Type B pancreatic cell (in vitro differentiated cells): ENCODE measurements at places on chromosomes 6 and 20.

- no peaks in the 10 kb centered on the region for H3K27me3 ChIP-seq
- H3K4me3 ChIP-seq: no peak overlapping the region
- H3K4me1 ChIP-seq: peaks cover 35% of the 10 kb centered on the region
- DNase-seq: no peak
- H3K27ac ChIP-seq: no peak overlapping the region
These were observed 58.0 kb downstream of the FOXO3 start for GRCh38 chr6:108618623-108619152.

DNA sequence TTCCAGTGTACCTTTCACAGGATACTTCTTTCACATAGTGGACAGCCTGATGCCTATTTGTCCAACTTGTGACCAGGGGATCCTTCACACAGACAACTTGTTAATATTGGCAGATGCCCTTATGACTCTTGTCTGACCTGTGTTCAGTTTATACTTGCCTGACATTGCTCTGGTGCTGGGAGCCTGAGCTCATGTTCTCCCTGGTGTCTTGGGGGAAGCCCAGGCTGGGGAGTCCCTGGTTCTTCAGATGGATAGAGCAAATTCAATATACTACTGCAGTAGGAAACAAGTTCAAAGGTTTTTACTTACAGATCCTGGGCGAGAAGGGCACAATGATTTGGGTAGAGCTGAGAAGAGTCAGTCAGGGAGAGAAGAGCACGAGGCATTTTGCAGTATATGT, 76.1 kb downstream of the NKAIN2 start:
- H3K27ac ChIP-seq: no peak overlapping the region
- no peak overlapping the region for H3K4me3 ChIP-seq
- H3K36me3 ChIP-seq: no peaks in the 10 kb centered on the region
- H3K27me3 ChIP-seq: peaks cover 4% of the 10 kb centered on the region

- peaks cover 12% of the 10 kb centered on the region for H3K4me1 ChIP-seq
- no peak overlapping the region for H3K27ac ChIP-seq
- no peaks in the 10 kb centered on the region for H3K27me3 ChIP-seq
- H3K36me3 ChIP-seq: peaks cover 6% of the 10 kb centered on the region
These were observed 101.5 kb downstream of the PDSS2 start for GRCh38 chr6:107357842-107358241.

DNA sequence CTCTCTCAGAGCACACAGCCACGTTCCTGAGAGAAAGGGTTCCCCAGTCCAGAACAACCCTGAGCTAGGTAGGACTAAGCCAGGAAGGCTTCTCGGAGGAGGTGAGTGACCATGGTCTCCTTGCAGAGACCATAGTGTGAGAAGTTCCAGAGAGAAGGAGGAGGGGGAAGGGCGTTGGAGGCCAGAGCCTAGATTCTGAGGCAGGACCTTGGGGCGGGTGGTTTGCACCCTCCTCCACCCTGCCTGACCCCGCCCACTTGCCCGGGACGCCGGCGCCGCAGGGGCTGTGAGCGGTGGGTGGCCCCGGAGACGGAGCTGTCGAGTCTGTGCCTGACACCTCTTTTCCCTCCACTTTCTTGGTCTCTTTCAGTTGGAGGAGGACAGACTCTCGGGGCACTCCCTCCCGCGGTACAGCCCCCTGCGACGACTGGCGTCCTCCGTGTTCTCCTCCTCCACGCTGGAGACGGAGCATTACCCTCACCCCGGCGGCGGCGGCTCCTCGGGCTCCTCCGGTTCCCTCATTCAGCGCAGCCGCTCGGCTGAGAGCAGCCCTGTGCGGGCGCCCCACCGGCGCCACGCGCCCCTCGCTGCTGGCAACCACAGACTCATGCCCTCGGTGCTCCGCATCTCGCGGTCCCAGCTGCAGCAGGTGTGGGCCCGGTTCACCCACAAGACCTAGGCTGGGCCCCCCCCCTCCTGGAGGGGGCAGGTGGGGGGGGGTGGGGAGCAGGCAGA, 26.2 kb downstream of the TTBK1 start:
- no peaks in the 10 kb centered on the region for H3K36me3 ChIP-seq
- H3K4me3 ChIP-seq: peak overlapping the region; percentile 44
- H3K4me1 ChIP-seq: peaks cover 38% of the 10 kb centered on the region
- H3K27ac ChIP-seq: no peak overlapping the region
- H3K27me3 ChIP-seq: peaks cover 44% of the 10 kb centered on the region

- H3K36me3 ChIP-seq: peaks cover 60% of the 10 kb centered on the region
- H3K4me3 ChIP-seq: no peak overlapping the region
- H3K27me3 ChIP-seq: no peaks in the 10 kb centered on the region
These were observed 124.8 kb downstream of the HIVEP1 start for GRCh38 chr6:12136905-12137304.

DNA sequence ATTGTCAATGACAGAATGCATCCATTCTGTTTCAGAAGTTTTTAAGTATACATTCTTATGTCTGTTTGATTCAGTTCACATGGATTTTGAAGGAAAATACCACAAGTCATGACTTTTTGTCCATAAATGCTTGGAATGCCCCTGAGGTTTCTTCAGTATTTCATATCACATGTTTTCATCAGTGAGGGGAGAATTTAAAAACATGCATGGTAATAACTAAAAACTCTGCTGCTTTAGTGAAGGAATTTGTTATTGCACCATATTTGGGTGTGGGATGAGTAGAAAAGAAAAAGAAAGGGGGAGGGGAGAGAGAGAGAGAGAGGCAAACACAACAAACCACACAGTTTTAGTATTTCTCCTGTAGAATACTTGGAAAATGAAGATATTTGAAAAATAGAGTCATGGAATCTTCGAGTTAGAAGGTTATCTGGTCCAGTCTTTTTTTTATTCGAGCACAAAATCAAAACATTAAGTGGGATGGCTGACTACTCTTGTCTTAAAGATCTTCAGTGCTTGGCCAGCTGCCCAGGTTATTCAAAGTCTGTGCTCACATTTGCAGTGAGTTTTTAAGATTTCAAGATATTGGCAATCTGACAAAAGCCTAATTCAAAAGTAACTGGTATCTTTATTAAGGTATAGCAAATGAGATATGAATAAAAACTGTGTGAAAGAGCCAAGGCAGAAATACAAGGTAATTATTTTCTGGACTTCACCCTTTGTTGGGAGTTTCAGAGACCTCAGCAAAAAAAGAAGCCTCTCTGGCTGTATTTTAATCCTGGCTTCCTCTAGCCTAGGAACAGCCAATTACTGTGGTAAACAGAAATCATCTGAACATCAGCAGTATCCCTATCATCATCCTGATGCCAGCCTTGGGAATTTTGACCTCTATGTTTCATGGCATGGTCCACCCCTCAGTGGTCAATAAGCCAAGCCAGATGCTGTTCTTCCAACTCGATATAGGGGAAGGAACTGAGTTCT, 687.9 kb upstream of the CITED2 start:
- H3K27ac ChIP-seq: peak overlapping the region; percentile 77
- H3K4me1 ChIP-seq: peaks cover 22% of the 10 kb centered on the region
- no peak for DNase-seq
- peak overlapping the region; percentile 21 for H3K4me3 ChIP-seq

DNA sequence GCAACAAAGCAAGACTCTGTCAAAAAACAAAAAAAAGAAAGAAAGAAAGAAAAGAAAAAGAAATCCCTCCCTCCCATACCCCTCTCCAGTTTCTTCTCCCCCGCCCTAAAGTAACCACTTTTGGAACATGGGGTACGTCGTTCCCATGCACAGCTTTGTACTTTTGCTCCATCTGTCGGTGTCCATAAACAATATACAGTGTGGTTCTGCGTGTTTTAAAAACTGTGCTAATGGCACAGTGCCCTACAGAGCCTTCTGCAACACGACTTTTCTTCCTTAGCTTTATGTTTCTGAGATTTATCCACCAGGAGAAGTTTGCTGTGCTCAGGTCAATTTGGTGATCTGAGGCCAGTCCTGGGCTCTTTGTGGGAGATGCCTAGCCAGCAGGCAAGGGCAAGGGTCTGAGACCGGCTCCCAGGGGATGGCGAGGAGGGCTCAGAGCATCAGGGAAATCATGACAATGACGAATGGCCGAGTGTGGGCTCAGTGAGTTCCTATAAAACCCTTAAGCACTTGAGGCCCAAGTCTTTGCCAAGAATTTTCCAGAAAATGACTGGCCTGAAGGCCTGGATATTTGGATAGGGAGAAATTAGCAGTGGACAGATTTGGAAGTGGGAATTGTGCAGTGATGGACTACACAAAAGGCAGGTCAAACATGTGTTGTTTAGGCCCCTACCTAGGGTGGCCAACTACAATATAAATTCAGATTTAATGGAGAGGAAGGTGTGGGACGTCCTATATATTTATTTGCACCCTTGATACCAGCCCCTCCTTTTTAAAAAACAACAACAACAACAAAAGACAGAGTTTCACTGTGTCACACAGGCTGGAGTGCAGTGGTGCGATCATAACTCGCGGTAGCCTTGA, 1.9 kb upstream of the BCAS4 start:
- peak overlapping the region; percentile 79 for H3K27ac ChIP-seq
- no peaks in the 10 kb centered on the region for H3K27me3 ChIP-seq
- H3K4me1 ChIP-seq: peaks cover 24% of the 10 kb centered on the region
- DNase-seq: no peak

GRCh38 chr20:58891718-58892140, 39.2 kb downstream of the GNAS start:
- peaks cover 22% of the 10 kb centered on the region for H3K36me3 ChIP-seq
- peak overlapping the region; percentile 94 for H3K27ac ChIP-seq
- H3K27me3 ChIP-seq: no peaks in the 10 kb centered on the region
- H3K4me1 ChIP-seq: peaks cover 43% of the 10 kb centered on the region
- no peak for DNase-seq

- peaks cover 19% of the 10 kb centered on the region for H3K4me1 ChIP-seq
- no peaks in the 10 kb centered on the region for H3K27me3 ChIP-seq
- H3K4me3 ChIP-seq: no peak overlapping the region
- no peak overlapping the region for H3K27ac ChIP-seq
These were observed 41.1 kb downstream of the TFAP2A start for GRCh38 chr6:10373642-10374359.

- no peak for DNase-seq
- H3K4me1 ChIP-seq: peaks cover 25% of the 10 kb centered on the region
- H3K27me3 ChIP-seq: no peaks in the 10 kb centered on the region
- H3K27ac ChIP-seq: no peak overlapping the region
- no peaks in the 10 kb centered on the region for H3K36me3 ChIP-seq
These were observed 15.0 kb downstream of the FKBP5 start for GRCh38 chr6:35673755-35674154.

DNA sequence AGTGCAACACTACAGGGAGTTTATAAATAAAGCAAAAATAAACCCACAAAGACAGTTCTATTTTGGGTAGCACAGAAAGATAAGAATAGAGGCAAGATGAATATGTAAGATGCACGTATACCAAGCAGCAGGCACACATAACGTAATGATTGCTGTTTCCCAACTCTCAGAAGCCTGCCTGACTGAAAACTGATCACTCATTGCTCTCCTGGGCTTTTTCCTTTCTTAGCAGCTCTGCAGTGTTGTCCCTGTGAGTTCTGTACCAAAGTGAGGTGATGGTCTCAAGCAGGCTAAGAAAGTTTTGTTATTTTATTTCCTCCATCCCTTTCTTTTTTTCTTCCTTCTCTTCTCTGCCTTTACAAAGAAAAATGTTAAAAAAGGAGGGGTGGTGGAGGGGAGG, 522.0 kb upstream of the MAN1A1 start:
- H3K4me1 ChIP-seq: no peaks in the 10 kb centered on the region
- H3K27me3 ChIP-seq: no peaks in the 10 kb centered on the region
- H3K27ac ChIP-seq: no peak overlapping the region
- no peak overlapping the region for H3K4me3 ChIP-seq
- no peaks in the 10 kb centered on the region for H3K36me3 ChIP-seq

DNA sequence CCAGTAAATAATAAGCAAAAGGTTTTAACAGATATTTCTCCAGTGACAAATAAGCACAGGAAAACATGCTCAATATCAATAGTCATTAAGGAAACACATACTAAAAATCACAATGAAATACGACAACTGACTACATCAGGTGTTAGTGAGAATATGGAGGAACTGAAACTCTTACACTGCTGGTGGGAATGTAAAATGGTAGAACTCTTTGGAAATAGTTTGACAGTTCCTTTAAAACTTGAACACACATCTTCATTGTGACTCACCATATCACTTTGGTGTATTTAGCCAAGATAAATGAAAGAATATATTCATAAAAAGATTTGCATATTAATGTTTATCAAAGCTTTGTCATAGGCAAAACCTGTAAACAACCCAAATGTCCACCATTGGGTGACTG, 11.3 kb upstream of the MAP3K5 start:
- DNase-seq: no peak
- no peak overlapping the region for H3K27ac ChIP-seq
- H3K4me1 ChIP-seq: no peaks in the 10 kb centered on the region
- no peaks in the 10 kb centered on the region for H3K36me3 ChIP-seq
- H3K4me3 ChIP-seq: no peak overlapping the region
- H3K27me3 ChIP-seq: no peaks in the 10 kb centered on the region

- H3K27me3 ChIP-seq: no peaks in the 10 kb centered on the region
- peaks cover 5% of the 10 kb centered on the region for H3K4me1 ChIP-seq
These were observed 14.0 kb downstream of the ZC2HC1B start for GRCh38 chr6:143878272-143878760.

DNA sequence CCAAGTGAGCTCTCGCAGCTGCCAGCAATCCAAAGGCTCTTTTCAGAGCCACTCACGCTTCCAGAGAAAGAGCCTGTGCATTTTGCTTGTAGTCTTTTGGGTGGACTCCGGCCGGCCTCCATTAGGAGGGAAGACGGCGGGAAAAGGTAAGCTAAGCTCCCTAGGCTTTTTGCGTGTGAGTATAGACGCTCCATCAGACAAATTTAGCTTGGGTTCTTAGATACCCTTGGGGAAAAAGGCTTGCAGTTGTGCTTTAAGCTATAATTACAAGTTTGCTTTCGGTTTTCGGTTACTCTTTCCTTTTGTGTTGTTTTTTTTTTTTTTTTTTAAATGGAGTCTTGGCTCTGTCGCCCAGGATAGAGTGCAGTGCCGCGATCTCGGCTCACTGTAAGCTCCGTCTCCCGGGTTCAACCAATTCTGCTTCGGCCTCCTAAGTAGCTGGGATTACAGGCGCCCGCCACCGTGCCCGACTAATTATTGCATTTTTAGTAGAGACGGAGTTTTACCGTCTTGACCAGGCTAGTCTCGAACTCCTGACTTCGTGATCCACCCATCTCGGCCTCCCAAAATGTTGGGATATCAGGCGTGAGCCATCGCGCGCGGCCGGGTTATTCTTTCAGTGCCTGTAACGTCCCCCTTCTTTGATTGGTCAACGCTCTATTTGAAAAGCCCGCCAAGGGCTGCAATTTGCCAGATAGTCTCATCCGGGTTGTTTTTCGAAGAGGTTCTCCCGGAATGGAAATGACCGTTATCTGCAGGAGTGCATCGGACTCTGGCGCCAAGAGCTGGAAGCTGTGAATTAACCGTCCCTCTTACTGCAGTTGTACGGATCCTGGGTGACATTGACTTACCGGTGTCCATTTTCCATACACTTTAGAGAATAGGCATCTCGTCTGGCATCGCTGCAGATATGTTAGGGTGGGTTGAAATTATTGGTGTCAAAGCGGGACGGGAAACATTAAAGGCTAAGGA, 18.1 kb downstream of the OR2B2 start:
- no peaks in the 10 kb centered on the region for H3K27me3 ChIP-seq
- H3K27ac ChIP-seq: no peak overlapping the region
- H3K4me1 ChIP-seq: peaks cover 28% of the 10 kb centered on the region
- H3K36me3 ChIP-seq: no peaks in the 10 kb centered on the region

DNA sequence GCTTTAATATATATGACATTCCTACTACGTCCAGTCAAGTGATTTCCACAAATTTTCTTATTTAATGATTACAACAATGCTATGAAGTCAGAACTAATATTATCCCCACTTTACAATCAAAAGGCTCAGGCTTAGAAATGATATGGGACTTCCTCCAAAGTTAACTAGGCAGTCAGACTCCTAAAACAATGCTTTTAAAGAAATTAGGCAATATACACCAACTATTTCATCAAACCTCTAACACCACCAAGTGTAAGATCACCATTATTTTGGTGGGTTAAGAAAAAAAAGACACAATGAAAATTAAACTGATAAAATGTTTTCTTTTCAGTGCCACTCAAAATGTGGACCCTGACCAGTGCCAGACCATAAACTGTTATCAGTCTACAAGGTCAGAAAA, 256.1 kb upstream of the RUNX2 start:
- no peak overlapping the region for H3K27ac ChIP-seq
- H3K36me3 ChIP-seq: no peaks in the 10 kb centered on the region
- no peak overlapping the region for H3K4me3 ChIP-seq
- H3K27me3 ChIP-seq: no peaks in the 10 kb centered on the region
